Tibial nerve (tissue), 4 donors: ENCODE measurements at places on chromosomes 4 and X. TPM values are rescaled to one million over a fixed set of nuclear protein-coding genes. Genes with fewer than 3 reads are reported as not detected.

DNA sequence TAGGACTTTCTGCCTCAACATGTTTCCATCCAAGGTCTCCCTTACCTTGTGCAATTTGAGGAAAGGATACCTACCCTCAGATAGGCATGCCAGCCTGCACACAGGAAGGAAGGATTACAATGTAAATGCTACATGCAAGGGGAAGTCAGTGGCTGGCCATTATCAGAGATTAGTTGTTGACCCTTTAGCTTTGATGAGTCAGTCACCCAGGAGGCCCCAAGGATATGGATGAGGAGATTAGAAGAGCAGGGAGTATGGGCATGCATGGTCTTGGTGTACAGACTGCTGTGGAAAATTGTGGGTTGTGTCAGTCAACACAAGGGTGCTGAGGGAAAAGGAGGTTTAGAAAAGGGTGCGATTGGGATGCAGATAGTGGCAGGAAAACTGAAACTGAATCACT is 92.0 kb downstream of the GUCY2F start:
- DNase-seq, result no peak

GRCh38 chrX:39936886-39937770 is 160.6 kb downstream of the BCOR start:
- no peak for DNase-seq

DNA sequence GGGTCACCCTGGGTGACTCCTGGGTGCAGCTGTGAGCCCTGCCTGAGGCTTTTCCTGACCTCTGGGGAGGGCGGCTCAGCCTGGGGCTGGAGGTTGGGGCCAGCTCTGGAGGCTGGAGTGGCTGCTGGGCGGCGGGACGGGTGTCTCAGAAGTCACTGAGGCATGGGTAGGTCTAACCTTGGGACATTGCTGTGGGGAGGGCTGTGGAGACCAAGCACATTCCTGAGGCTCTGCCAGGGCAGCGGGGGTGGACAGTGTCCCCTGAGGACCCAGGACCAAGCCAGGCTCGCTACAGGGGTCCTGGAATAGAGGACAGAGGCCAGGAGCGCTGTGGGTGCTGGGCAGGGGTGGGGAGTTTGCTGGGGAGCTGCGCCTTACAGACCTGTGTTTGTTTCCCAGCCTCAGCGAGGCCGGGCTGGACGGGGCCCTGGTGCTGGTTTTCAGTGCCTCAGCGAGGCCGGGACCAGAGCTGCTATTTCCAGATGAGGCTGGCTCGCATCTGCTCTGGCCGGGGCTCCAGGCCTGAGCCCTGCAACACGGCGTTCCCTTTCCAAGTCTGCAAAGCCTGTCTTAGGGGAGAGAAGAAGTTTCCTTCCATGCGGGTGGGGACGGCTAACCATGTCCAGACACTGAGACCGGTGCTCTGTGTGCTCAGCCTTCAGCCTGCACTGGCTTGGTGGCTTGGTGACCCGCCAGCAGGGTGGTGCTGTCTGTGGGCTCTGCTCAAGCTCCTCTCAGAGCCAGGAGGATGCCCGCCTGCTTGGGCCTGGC is 3.0 kb upstream of the SLC25A6 start:
- DNase-seq, result no peak

- no peak for DNase-seq
Observed at GRCh38 chr4:14345356-14345775, 656.9 kb upstream of the CPEB2 start.

GRCh38 chr4:6437826-6438238 is 34.6 kb downstream of the PPP2R2C start:
- DNase-seq, result no peak

DNA sequence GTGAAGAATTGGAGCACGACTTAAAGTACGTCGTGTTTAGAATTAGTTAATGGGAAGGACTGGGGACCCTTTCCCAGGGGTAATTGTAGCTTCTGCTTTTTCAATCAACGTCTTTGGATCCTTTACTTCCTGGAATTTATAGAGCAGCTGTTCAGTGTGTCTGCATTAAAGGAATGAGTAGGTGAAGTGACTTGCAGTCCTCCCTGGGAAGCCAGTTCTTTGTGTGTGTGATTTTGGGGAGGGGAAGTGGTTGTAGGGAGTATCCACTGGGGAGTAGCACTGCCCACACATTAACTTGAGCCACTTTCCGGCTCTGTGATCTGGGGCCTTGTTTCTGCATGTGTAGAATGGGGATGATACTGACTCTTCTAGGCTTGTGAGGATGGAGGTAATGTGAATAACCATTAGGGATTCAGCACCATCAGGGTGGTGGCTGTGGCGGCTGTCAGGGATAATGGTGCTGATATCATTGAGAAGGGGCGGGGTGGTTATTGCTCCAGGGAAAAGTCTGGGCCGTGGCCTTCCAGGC is 54.7 kb downstream of the TMEM131L start:
- no peak for DNase-seq

DNA sequence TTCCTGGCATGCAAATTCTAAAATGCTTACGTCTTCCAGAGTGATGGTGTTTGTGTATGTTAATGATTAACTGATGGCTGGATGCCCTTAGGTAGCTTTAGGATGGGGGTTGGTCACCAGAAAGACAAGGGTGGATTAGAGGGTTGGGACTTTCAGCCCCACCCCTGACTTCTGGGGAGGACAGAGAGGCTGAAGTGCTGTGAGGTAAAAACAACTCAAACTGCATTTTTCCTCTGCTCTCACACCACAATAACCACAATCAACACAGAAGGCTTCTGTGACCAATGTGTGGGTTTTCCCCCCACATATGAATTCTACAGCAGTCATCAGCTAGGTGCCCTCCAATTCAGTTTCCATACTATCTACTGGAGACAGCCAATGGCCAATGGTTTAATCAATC is 18.7 kb upstream of the DDIT4L start:
- no peak for DNase-seq

GRCh38 chr4:121198251-121198650 is 34.1 kb upstream of the TNIP3 start:
- no peak for DNase-seq

GRCh38 chrX:42490111-42490510 is 287.9 kb downstream of the PPP1R2C start:
- DNase-seq, result no peak

DNA sequence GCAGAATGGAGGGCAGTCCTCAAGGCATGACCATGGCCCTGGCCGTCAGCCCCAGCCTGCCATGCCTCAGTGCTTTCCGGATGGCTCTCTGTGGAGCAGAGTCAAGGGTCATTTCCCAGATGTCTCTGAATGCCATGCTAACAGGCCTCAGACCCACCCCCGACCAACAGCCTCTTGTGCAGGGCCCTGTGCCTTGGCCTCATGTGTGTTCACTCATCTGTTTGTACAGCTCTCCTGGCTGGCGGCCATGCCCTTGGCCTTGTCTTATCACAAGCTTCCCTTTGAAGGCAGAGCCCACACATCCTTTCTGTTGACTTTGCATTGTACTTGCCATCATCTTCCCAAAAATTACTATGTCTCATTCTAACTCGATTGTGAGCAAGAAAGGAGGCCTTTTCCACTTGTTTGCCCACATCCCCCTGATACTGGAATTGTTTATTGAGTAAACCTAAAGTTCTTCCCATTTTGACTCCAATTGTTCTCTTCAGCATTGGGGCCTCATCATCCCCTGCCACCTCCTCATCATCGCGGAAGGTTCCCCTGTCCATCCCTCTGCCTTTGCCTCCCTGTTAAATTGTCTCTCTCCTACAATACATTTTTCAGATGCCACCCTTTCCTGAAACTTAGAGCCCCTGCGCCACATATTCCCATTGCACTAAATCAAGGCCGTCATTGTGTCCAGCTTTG is 6.3 kb downstream of the CA5B start:
- DNase-seq, result no peak

GRCh38 chrX:134682081-134682480 is 23.8 kb upstream of the PLAC1 start:
- DNase-seq, result no peak

GRCh38 chr4:4396628-4397440 is 9.9 kb downstream of the NSG1 start:
- no peak for DNase-seq

KDM6A gene
- total RNA-seq, result 25.9 TPM

TLR8 gene
- total RNA-seq, result 1.6 TPM

ZCCHC12 gene
- total RNA-seq, result not detected

SPATA18 gene
- total RNA-seq, result 2.9 TPM

MSX1 gene
- total RNA-seq, result 25.1 TPM

USP17L5 gene
- total RNA-seq, result not detected
